Esophagus muscularis mucosa (tissue), 4 donors: ENCODE measurements at places on chromosomes 7 and 10. TPM values are rescaled to one million over a fixed set of nuclear protein-coding genes. Genes with fewer than 3 reads are reported as not detected.
A peak's percentile ranks its signal among the peaks of the same experiment; 100 is the strongest.

DNA sequence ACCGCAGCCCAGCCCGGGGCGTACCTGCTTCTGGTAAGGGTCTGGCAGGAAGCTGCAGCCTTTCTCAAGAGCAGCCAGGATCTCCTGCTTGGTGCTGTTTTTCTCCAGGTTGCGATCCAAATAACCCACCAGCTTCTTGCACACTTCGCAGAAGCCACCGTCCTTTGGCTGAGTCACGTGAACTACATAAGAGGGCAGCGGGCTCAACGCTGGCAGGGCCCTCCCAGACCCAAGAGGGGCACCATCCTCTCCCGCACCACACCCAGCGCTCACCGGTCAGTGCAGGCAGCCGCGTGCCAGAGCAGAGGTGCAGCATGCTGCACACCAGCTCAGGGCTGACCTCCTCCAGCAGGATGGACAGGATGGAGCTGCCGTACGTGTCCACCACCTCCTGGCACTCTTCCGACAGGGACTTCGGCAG is 31.6 kb downstream of the PSAP start:
- peaks cover 97% of the 10 kb centered on the region for H3K36me3 ChIP-seq
- DNase-seq, result no peak
- peaks cover 30% of the 10 kb centered on the region for H3K4me1 ChIP-seq
- H3K27me3 ChIP-seq, result no peaks in the 10 kb centered on the region
- H3K27ac ChIP-seq, result no peak overlapping the region

- H3K4me1 ChIP-seq, result no peaks in the 10 kb centered on the region
- no peak for DNase-seq
- H3K4me3 ChIP-seq, result no peak overlapping the region
Observed at GRCh38 chr7:141709749-141710148, 1.6 kb downstream of the WEE2 start.

Gene UPK3BL1
- total RNA-seq, result 16.1 TPM

Gene CXCL12
- total RNA-seq, result 47.9 TPM

GRCh38 chr10:93435621-93436397 is 46.3 kb downstream of the MYOF start:
- H3K4me3 ChIP-seq, result no peak overlapping the region
- H3K27ac ChIP-seq, result peak overlapping the region; percentile 99
- H3K27me3 ChIP-seq, result no peaks in the 10 kb centered on the region

DNA sequence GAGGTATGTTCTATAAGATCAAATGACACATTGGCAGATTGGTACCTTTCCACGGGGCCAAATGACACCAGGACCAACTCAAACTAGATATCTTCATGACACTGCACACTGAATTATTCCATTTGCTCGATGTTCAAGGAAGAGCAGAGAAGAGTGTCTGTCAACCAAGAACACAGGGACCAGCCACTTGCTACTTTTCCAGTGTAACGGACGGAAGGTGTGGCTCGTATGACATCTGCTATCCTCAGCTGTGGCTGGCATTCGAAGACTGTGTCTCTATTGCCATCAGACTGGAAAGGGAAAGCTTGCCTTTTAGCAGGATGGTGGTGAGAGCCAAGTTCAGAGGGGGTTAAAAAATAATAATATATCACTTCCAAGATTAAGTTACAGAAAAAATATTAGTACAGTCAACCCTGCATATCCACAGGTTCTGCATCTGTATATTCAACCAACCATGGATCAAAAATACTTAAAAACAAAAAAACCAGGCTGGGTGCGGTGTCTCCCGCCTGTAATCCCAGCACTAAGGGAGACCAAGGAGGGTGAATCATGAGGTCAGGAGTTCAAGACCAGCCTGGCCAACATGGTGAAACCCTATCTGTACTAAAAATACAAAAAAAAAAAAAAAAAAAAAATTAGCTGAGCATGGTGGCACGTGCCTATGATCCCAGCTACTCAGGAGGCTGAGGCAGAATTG is 237.1 kb downstream of the PRPF18 start:
- H3K27me3 ChIP-seq, result no peaks in the 10 kb centered on the region
- no peak for DNase-seq
- H3K4me1 ChIP-seq, result peaks cover 35% of the 10 kb centered on the region
- H3K27ac ChIP-seq, result no peak overlapping the region
- no peak overlapping the region for H3K4me3 ChIP-seq

DNA sequence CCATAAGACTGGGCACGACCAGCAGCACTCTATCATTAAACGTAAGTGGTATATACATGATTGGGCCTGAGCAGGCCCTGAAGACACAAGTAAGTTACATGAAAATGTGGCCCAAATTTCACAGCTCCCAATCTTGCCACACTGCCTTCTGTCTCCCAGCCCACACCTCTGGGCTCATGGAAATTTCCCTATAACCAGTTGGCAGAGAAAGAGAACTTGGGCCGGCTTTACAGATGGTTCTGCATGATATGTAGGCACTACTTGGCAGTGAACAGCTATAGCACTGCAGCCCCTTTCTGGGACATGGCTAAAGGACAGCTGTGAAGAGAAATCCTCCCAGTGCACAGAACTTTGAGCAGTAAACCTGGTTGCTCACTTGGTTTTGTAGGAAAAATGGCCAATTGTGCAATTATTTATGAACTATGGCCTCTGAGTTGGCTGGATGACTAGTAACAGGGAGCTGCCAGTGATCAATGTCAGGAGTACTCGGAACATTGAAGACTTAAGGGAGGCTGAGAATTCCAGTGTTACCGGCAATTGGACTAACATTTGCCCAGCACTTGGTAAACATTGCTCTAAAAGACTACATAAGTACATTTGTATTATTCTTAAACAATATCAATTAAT is 1006.6 kb upstream of the LRRN3 start:
- H3K4me3 ChIP-seq, result no peak overlapping the region
- H3K4me1 ChIP-seq, result no peaks in the 10 kb centered on the region
- no peak overlapping the region for H3K27ac ChIP-seq
- no peaks in the 10 kb centered on the region for H3K27me3 ChIP-seq
- no peak for DNase-seq

Gene AEBP1
- 71.0 TPM for total RNA-seq

DNA sequence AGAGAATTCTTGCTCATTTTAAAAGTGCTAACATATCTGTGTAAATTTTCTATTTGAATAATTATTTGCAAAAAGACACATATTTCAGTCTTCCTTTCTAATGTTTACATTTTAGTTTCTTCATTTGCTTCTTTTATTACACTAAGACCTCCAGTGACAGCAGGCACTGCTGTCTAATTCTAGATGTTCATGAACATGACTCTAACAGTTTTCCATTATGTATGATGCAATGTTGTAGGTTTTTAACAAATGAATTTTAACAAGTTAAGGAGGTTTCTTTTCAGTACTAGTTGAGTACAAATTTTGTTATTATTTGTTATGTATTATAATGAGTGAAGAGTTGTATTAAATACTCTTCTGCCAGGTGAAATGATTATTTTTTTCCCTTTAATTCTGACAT is 83.6 kb downstream of the GRB10 start:
- no peaks in the 10 kb centered on the region for H3K27me3 ChIP-seq
- H3K27ac ChIP-seq, result no peak overlapping the region
- H3K4me1 ChIP-seq, result peaks cover 25% of the 10 kb centered on the region
- no peak for DNase-seq

DNA sequence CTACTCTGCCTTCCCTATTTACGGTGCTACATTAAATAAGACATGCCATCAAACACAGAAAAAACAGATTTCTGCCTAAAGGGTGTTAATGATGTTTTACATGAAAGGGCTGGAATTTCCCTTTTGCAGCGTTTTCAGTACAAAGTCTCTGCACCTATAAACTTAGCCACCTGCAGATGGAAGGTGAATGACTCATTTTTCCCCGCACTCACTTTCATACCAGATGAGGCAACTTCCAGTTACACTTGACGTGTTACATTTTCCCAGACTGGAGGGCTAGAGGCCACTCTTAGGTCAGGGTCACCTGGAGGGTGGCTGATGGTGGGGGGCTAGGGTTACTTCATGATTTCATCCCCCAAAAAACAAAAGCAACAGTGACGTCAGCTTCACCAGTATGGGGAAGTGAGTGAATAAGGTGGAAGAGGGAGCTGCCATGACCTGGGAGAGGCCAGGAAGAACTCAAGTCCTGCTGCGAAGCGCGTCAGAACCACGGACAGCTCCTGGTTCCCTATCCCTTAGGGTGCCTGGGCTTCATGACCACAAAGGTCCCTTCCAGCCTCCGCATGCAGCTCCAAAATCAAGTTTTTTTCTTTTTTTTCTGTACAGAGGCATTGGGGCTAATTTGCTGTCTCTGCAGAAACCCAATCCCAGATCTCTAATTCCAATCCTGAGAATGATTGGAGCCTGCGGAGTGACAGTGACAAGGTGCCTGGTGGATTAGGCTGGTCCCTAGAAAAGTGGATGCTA is 94.0 kb downstream of the ADARB2 start:
- no peaks in the 10 kb centered on the region for H3K27me3 ChIP-seq
- no peak for DNase-seq
- H3K4me3 ChIP-seq, result no peak overlapping the region
- H3K36me3 ChIP-seq, result no peaks in the 10 kb centered on the region
- no peak overlapping the region for H3K27ac ChIP-seq
- H3K4me1 ChIP-seq, result no peaks in the 10 kb centered on the region

- H3K4me3 ChIP-seq, result no peak overlapping the region
- no peaks in the 10 kb centered on the region for H3K27me3 ChIP-seq
- no peaks in the 10 kb centered on the region for H3K36me3 ChIP-seq
Observed at GRCh38 chr7:20005081-20005480, 212.1 kb downstream of the MACC1 start.

DNA sequence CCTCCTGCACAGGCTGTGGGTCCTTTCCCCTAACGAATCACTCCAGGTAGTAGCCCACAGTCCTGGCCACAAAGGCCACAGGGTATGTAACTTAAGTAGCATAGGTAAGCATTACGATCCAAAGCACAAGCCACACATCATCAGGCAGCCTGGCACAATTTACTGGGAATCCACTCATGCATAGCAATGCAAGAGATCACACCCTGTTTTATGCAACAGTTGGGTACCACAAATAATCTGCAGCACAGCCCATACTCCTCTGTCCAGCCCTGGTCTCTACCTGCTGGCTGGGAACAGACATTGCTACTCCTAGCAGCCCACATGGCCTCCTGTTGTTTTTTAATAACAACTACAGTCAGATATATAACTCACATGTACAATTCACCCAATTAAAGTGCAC is 34.3 kb downstream of the SRPK2 start:
- no peak for DNase-seq
- H3K27me3 ChIP-seq, result no peaks in the 10 kb centered on the region
- no peaks in the 10 kb centered on the region for H3K36me3 ChIP-seq
- H3K4me3 ChIP-seq, result no peak overlapping the region
- H3K27ac ChIP-seq, result no peak overlapping the region

Gene TNS3
- total RNA-seq, result 52.5 TPM

- H3K27me3 ChIP-seq, result no peaks in the 10 kb centered on the region
- H3K4me1 ChIP-seq, result peaks cover 33% of the 10 kb centered on the region
- peak overlapping the region; percentile 41 for H3K27ac ChIP-seq
- no peak for DNase-seq
- H3K4me3 ChIP-seq, result no peak overlapping the region
Observed at GRCh38 chr10:116771959-116772585, 29.7 kb upstream of the HSPA12A start.

DNA sequence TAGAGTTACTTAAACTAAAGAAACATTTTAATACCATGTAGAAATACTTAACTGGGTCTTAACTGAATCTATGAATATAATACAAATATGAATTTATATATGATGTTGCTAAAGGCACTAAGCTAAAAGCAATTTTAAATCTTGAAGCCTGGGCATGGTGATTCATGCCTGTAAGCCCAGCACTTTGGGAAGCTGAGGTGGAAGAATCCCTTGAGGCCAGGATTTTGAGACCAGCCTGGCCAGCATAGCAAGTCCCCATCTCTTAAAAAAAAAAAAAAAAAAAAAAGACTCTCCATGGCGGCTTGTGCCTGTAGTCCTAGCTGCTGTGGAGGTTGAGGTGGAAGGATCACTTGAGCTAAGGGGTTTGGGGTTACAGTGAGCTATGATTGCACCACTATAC is 95.3 kb downstream of the CCSER2 start:
- DNase-seq, result no peak
- no peaks in the 10 kb centered on the region for H3K36me3 ChIP-seq
- H3K27me3 ChIP-seq, result no peaks in the 10 kb centered on the region
- peaks cover 45% of the 10 kb centered on the region for H3K4me1 ChIP-seq
- no peak overlapping the region for H3K4me3 ChIP-seq

DNA sequence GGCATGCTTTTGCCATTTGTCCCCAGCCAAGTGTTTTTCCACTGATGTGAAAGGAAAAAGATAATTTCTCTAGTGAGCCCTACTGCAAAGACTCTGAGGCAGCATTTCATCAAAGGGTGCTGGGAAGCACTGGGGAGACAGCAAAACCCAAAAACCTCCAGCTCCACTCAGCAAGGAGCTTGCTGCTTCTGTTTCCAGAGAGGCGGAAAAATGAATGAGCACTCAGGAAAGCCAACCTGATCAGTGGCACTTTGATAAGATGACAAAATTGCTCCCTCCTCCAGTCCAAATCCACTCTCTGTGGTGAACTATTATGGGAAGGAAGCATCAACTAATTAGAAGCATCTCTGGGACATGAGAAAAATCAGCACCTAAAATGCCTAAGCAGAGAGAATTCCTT is 68.2 kb downstream of the ATXN7L1 start:
- no peaks in the 10 kb centered on the region for H3K27me3 ChIP-seq
- DNase-seq, result no peak
- no peak overlapping the region for H3K27ac ChIP-seq
- H3K4me1 ChIP-seq, result peaks cover 21% of the 10 kb centered on the region
- H3K36me3 ChIP-seq, result no peaks in the 10 kb centered on the region

DNA sequence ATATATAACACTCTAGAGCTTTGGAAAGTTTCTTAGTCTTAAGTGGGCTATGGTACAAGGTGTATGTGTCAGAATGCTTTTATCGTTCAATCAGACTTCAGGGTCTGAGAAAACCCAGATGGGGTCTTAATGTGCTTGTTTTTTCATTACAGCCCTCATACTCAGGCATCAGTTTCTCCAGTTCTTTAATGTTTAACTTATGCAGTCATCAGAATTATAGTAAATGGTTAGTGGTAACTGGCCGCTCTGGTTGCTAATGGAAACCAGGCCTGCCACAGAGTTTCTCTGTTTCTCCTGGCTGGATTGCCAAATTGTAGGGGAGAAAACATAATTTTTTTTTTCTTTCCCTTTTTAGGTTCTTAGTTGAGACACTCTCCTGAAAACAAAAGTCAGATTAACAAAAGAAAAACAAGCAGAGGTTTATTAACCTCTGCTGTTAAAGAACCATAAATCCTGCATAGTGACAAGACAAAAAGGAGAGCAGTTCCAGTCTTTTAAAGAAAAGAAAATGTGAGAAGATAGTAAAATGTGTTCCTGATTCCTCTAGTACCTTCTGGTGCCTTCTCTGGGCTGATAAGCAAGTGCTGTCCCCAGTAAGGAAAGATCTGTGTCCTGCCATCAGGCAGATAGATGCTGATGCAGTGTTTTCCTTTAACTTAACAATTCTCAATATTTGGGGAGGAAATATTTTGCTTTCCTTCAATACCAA is 21.5 kb upstream of the GHITM start:
- H3K4me3 ChIP-seq, result no peak overlapping the region
- no peaks in the 10 kb centered on the region for H3K27me3 ChIP-seq
- no peak overlapping the region for H3K27ac ChIP-seq
- H3K36me3 ChIP-seq, result no peaks in the 10 kb centered on the region
- no peaks in the 10 kb centered on the region for H3K4me1 ChIP-seq

GRCh38 chr7:75055830-75056772 is 17.5 kb downstream of the RCC1L start:
- H3K4me1 ChIP-seq, result peaks cover 31% of the 10 kb centered on the region
- peaks cover 88% of the 10 kb centered on the region for H3K36me3 ChIP-seq
- H3K4me3 ChIP-seq, result no peak overlapping the region
- no peak for DNase-seq

Gene GPER1
- 19.9 TPM for total RNA-seq
